ENCODE measurements at places on chromosomes 4 and X.

- DNase-seq = peak; percentile 47
Observed at GRCh38 chr4:147709999-147710398, 21.9 kb upstream of the ARHGAP10 start.

GRCh38 chr4:186746581-186746980 is 22.9 kb upstream of the FAT1 start:
- no peak for DNase-seq

GRCh38 chr4:111776561-111776960 is 368.7 kb upstream of the FAM241A start:
- no peak for DNase-seq

GRCh38 chr4:185469580-185470154 is 1.9 kb downstream of the CCDC110 start:
- DNase-seq = no peak

DNA sequence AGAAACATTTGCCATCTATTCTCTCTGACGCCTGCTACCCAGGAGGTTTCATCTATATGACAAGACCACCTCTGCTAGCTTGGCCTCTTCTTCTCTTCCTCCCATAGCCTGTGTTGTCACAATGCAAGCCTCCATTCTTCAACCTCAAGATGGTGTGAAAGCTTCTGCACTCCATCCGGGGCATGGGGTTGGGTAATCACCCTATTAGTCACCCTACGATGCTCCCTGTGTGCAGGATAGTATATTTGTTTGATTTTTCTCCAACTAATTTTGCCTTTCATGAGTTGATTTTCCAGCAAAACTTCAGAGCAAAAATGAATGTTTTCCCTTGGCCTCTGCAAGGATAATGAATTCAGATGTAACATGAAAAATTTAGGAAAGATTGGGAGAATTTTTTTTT is 128.0 kb upstream of the STS start:
- no peak for DNase-seq

DNA sequence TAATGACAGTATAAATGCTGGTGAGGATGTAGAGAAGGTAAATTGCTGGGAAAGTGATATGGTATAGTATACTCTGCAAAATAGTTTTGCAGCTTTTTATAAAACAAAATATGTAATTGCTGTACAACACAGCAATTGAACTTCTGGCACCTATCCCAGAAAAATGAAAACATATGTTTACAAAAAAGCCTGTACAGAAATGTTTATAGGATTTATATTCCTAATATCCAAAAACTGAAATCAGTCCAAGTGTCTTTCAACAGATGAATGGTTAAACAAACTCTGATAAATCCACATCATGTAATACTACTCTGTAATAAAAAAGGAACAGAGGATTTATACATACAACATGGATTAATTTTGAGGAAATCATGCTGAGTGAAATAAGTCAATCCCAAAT is 198.4 kb upstream of the ACTRT1 start:
- no peak for DNase-seq

DNA sequence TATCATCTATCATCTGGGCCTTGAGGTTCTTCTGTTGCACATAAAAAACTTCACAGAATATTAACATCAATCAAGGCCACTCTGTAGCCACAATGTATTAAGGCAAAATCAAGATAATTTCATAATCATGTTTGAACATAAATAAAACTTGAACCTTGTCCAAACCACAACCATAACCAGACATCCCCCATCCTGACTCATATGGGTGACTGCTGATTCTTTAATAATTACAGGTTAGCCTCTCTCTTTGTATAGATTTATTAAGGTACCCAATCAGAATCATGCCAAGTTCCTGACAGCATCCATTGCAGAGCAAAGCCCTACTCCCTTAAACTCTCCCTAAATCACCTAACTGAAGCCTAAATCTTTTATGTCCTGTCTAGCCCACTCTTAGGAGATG is 16.7 kb upstream of the AREG start:
- no peak for DNase-seq

- no peak for DNase-seq
Observed at GRCh38 chr4:100746141-100746739, 228.4 kb upstream of the EMCN start.

- no peak for DNase-seq
Observed at GRCh38 chrX:45823536-45823935, 622.9 kb upstream of the DIPK2B start.

GRCh38 chr4:78634011-78634664 is 82.6 kb downstream of the ANXA3 start:
- no peak for DNase-seq

GRCh38 chr4:144645102-144645630 is 790 bp upstream of the HHIP start:
- no peak for DNase-seq

GRCh38 chrX:49921109-49921508 is 1.3 kb upstream of the CLCN5 start:
- no peak for DNase-seq

- DNase-seq = no peak
Observed at GRCh38 chr4:140556372-140557085, 12.2 kb downstream of the UCP1 start.

DNA sequence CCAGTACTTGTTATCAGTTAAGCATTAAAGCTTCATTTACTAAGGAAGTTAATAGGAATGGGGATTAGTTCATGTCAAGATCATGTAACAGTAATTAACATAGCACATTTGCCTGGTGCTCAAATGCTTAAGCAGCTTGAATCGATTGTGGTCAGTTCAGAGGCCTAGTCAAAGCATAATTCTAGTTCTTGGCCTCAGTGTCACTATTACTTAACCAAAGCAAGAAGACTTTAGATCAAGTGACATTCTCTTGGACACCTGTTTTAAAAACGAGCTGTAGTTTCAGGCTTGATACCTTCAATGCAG is 115.2 kb upstream of the BMPR1B start:
- no peak for DNase-seq

- peak; percentile 37 for DNase-seq
Observed at GRCh38 chr4:101039367-101039766, 308.0 kb downstream of the PPP3CA start.

DNA sequence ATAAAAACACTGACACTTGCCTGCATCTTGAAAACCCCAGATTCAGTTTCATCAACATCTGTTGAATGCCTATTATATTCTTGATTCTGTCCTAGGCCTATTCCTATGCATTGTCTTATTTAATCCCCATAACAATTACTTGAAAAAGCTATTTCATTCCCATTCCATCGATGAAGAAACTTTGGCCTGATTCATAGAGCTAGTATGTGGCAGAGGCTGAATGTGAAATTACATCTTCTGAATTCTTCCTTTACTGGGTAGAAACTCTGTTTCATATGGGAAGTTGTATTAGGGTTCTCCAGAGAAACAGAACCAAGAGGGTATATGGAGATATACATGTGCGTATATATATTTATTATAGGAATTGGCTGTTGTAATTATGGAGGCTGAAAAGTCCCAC is 35.0 kb upstream of the SLC4A4 start:
- no peak for DNase-seq

DNA sequence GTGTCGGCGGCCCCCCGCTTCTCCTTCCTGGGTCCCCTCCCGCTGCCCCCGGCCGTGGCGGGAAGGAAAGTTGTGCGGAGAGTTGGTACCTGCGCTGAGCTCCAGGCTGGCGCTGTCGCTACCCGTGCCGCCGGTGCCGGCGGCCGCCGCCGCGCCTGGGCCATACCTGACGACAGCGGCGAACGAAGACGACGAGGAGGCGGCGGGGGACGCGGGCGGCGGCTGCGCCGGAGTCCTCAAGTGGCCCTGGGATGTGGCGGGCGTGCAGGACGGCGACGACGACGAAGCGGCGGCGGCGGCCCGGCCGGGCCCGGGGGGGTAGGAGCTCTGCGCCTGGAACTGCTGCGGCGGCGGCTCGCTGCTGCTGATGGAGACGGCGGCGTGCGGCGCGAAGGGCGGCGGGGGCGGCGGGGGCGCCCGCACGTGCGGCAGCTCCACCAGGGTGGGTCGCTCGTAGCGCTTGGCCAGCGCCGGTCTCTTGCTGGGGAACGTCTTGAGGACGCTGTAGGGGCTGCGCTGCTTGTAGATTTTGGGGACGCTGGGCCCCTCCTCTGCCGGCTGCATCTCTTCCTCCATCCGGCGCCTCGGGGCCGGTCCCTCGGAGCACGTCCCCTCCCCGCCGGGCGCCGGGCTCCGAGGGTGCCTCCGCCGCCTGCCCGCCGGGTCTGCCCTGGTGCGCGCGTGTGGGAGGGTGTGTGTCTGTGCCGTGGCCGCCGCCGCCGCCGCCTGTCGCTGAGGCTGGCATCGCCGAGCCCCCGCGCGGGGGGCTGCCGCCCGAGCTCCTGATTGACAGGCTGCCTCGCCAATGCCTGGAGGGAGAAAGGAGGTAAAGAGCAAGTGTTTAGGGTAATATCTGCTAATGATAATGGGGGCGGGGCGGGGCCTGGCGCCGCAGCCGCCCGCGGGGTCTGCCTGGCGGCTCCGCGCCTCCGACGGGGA is 618 bp downstream of the BEND4 start:
- DNase-seq = peak; percentile 15

DNA sequence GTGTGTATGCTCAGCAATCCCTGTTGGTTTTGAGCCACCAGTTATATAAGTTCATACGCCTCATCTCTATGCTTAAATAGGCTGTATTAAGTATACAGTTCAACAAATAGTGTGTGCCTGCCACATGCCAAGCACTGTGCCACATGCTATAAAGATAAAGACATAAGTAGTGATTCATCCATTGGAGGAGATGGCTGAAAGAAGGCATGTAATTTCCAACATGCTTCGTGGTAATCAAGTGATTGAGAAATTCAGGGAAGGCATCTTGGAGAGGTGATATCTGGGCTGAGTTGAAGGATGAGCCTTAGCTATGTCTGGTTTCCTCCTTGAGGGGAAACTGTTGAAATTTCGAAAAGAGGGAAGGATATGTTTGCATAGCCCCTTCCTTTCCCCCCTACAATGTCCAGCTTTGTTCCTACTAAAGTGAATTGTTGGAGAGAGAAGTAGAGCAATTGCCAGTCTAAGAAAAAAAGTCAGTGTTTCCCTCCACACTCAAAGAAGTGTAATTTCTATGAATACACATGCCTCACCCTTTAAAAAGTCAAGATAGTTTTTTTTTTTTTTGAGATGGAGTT is 96.5 kb downstream of the ARHGAP10 start:
- no peak for DNase-seq

DNA sequence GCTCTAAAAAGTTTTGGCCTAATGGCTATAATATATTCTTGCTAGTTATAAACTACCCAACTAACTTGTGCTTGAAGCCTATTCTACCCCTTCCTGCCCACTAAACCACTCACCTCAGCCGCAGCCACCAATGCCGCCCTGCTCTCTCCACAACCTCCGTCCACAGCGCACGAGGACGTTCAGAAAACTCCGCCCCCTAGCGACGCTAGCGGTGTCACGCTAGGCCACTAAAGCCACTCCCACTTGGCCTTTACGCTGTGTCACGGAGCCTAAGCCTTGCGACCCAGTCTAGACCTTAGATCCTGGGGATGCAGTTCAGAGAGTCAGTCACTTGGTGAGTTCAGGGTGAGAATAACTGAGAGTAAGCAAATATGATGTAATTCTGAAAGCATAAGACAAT is at the start of gene TEX11:
TEX11 (minus strand) TSS at position 171 of the 400 bp plus-strand sequence. CDS start 922 bp downstream, outside the sequence.
- no peak for DNase-seq

DNA sequence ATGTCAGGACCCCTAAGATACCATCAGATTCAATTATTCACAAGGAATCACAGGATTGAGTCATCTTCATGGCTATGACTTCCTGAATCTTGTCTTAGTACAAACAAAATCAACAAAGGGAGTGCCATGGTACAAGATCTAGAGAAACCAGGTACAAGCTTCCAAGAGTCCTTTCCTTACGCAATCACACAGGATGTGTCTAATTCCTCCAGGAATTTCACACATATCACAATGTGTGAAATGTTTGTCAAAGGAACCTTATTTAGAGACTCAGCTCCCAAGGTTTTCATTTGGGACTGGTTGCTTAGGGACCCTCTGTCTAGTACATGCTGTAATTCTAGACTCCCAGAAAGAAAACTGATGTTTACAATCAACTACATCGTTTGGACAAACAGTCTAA is 83.0 kb downstream of the MAB21L2 start:
- no peak for DNase-seq

DNA sequence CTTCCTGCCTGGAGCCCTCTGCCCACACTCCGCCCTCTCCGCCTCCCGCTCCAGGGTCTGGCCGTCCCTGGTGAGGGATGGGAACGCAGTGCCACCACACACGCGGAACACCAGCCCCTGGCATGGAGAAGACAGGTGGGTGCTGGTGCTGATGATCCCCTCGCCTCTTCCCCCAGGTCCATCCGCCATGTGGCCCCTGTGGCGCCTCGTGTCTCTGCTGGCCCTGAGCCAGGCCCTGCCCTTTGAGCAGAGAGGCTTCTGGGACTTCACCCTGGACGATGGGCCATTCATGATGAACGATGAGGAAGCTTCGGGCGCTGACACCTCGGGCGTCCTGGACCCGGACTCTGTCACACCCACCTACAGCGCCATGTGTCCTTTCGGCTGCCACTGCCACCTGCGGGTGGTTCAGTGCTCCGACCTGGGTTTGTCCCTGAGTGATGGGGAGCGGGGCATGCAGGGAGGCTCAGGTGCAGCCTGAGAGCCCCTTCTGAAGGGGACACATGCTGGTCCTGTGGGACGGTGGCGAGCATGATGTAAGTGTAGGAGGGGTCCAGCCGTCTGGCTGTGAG is 9.8 kb downstream of the BGN start:
- DNase-seq = no peak

DNA sequence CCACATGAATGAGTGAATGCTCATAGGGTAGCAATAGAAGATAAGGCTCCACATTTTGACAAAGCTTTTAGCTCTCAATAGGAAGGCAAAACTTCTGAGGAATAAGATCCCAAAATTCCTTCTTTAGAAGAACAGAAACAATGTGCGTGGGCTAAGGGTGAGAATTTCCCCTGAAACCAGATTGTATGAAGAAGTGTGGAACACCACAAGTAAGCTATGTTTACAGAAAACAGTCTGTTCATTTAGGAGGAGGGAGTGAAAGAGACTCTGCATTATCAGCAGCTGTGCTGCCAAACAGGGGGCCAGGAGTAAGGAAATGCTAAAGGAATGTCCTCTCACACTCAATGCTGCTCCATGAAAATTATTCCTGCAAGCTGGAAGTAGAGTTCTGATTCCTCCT is 851.6 kb downstream of the CENPC start:
- DNase-seq = no peak

DNA sequence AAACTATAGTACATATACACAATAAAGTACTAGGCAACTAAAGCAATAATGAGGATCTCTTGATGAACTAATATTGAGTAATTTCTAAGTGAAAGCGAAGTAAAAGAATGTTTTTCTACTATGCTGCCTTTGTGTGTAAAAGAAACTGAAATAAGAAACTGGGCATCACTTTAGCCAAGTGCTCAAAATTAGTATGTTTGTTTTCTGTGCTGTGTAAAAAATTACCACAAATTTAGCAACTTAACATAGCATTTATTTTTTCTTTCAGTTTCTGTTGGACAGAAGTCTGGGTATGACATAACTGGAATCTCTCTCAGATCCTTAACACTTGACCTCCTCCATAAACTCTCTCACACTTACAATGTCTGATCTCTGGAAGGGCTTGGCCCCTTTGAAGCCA is 687.1 kb upstream of the MAGEB2 start:
- no peak for DNase-seq

GRCh38 chrX:42664680-42665079 is 113.3 kb downstream of the PPP1R2C start:
- no peak for DNase-seq

All from stimulated activated effector memory CD8-positive, alpha-beta T cell treated with anti-CD3 and anti-CD28 coated beads, Interleukin-12 subunit alpha, Interleukin-12 subunit beta, amount 100 ng/mL, for 72 hours (primary cell).